ENCODE measurements at places on chromosomes 2 and 18.

DNA sequence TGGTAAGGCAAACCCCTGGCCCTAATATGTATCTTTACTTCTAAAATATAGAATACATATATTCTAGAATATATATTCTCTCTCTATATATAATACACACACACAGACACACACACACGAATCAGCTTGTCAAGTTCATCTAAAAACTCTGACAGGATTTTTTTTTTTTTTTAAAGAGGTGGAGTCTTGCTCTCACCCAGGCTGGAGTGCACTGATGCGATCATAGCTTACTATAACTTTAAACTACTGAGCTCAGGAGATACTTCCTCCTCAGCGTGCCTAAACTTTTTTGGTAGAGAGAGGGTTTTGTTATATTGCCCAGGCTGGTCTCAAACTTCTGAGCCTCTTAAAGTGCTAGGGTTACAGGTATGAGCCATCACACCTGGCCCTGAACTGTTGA is 45.2 kb downstream of the DOK1 start:
- DNase-seq, result no peak

DNA sequence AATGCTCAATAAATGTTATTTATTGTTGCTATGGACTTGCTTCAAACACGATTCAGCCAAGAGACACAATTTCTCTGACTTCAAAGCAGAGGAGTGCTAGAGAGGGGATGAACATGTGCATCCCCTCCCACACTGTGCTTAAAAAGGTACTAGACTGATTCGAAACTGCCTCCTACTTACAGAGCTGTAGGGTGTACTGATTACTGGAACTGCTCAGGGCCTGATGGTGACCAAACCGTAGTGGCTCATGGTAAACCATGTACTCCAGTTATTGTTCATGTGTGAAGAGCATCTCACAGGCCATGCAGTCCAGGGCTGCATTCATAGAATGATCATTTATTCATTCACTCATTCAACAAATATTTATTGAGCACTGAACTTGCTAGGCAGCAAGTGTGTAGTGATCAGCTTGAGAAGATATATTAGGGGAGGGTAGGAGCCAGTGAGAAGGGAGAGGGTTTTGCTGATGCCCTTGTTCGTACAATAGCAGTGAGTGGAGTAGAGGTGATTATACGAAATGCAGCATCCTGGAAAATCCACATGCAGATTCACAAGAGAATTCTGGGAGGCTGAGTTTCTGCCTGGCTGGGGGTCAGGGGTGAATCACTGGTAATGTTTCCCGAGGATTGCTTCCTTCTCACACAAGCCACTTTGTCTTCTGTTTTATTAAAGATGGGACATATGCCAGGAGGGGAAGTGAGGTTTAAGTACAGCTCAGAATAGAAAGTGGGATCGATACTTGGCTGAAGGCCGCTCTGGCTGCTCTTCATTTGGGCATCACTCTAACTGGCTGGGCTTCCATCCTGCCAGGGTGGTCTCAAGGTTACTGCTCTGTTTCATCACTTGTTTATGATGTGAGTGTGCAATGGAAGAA is 245.4 kb downstream of the RAD51AP2 start:
- DNase-seq, result no peak

DNA sequence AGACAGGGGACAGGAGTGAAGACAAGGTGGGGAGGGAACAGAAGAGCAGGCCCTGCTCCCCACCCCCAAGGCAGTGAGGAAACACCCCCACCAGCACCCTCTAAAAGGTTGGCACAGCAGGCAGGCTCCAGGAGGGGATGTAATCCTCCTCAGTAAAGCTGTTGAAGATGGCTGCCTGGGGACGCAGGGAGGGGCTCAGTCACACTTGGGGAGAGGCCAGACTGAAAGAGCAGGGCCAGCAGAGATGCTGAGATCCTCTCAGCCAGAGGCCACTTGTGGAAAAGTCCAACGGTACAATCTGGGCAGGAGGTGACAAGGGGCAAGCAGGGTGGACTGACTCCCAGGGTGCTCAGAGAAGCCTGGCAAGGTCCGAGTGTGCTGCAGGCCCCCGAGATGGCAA is 154.8 kb upstream of the ID2 start:
- no peak for DNase-seq

- DNase-seq, result no peak
Measured at GRCh38 chr2:196244516-196244915, 73.1 kb upstream of the STK17B start.

DNA sequence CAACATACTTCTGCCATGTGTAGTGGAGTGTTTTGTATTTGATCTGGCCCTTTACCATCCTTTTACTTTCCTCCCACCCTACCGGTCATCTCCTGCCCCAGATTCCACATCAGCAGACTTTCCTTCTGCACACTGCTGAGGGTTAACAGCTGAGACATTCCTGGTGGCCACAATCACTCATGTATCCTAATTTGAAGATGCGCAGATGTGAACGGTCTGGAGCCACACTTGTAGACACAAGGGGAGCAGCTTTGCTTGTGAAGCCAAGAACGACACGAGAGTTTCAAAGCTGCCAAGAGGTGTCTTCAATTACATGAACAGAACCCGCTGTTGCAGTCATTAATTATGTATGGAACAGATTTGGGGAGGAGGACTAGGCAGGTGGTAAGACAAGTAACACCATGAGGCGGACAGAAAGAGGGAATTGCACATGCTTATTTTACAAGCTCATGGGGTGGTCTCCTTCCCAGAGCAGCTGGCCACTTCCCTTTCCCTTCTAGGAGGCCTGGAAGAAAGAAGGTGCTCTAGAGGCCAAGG is 260.7 kb upstream of the KLHL29 start:
- DNase-seq, result no peak

DNA sequence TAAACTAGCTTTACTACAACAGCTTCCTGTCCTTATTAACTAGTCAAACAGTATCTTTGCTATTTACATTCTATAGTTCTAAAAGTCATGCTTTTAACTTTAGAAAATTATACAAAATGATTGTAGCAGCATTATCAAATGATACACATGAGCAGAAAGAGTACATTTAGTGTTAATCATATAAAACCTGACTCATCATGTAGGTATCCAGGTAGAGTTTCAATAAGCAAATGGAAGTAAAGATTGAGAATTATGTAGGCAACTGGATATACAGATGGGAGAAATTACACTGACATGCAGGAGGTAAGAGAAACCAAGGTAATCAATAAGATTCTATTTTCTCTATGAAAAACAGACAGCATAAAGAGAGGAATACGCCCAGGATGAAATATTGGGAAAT is 33.8 kb downstream of the TRIP12 start:
- DNase-seq, result no peak

GRCh38 chr2:225334514-225334913 is 65.0 kb upstream of the NYAP2 start:
- no peak for DNase-seq

GRCh38 chr2:189347540-189347939 is 93.7 kb upstream of the WDR75 start:
- no peak for DNase-seq

DNA sequence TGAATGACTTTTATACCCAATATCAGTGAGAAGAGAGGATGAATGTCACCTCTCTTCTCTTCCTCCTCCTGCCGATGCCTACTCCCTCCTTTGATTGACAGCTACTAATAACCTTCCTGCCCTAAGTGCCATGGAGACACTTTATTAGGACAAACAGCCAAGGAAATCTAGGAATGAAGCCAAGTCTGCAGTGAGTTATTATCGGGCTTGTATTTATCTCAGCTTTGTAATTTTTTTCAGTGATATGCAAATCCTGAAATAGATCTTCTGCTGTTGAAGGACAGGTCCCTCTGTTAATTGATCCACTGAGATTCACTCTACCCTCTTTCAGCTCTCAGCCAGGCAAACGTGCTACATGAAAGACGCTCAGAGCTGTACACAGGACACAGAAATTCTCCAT is 686.7 kb downstream of the TMEM182 start:
- DNase-seq, result no peak

- no peak for DNase-seq
Measured at GRCh38 chr2:195677290-195677689, 20.3 kb downstream of the SLC39A10 start.

DNA sequence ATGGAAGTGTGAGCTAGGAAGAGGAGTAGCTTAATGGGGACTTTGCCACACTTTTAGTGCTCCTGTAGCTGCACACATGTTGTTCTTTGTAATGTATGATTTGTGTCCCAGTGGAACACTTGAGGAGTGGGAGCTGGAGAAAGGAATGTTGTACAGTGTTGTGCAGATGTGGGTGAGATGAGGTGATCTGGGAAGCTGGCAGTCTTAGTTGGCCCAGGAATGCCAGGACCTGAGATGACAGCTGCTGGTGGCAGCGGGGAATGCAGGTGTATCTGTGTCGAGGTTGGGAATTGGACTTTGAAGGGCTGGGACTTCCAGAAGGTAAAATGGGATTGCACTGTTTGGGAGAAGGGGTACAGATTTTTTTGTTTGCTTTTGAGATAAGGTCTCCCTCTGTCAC is 23.6 kb downstream of the NEDD4L start:
- DNase-seq, result no peak

DNA sequence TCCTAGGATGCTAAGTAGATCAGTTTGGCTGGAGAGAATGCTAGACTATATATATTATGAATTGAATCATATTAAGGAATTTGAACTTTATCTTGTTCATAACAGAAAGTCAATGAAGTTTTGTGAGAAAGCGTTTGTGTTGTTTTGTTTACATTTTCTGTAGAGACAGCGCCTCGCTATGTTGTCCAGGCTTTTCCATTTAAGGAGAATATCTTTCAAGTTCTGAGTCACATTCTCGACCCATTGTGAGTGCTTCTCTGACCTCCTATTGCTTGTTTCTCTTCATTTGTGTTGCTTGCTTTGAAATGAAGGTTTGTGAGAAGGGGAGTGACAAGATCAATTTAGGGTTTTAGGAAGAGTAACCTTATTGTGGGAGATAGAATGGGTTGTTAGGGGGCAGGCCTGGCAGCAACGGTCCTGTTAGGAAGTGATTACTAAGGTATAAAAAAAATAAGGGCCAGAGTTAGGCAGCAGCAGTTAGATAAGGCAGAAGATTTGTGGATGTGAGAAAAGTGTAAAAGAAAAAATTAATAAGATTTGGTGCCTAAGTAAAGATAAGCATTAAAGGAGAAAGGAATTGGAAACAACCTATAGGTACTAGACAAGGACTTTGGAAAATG is 47.6 kb upstream of the ACVR1 start:
- DNase-seq, result no peak

- no peak for DNase-seq
Measured at GRCh38 chr2:79294994-79295393, 135.4 kb upstream of the REG3A start.

DNA sequence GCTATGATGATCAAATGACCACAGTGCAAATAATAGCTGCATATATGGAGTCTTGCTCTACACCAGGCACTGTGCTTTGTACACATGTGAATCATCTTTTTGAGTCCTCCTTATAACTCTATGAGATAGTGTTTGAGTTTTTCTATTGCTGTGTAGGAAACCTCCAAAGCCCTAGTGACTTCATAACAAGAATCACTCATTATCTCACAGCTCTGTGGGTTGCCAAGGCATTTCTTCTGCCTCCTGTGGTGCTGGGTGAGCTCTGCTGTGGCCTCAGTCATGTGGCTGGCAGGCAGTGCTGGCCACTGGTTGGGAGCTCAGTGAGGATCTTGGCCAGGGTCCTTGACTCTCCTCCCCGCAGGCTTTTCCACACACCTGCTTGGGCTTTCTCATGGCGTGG is 153.4 kb downstream of the CAPN13 start:
- DNase-seq, result no peak

DNA sequence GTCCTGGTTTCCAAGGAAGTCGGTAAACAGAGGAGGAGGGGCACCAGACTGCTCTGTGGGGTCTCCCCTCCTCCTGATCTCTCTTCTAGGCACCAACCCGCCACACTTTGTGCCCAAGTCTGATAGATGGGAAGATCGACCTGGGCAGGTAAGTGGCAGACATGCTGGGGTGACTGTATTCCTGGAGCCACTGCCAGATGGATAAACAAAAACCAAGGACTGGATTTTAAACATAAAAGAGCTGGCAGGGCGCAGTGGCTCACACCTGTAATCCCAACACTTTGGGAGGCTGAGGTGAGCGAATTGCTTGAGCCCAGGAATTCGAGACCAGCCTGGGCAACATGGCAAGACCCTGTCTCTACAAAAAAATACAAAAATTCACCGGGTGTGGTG is 181.2 kb downstream of the ANAPC1 start:
- peak; percentile 55 for DNase-seq

DNA sequence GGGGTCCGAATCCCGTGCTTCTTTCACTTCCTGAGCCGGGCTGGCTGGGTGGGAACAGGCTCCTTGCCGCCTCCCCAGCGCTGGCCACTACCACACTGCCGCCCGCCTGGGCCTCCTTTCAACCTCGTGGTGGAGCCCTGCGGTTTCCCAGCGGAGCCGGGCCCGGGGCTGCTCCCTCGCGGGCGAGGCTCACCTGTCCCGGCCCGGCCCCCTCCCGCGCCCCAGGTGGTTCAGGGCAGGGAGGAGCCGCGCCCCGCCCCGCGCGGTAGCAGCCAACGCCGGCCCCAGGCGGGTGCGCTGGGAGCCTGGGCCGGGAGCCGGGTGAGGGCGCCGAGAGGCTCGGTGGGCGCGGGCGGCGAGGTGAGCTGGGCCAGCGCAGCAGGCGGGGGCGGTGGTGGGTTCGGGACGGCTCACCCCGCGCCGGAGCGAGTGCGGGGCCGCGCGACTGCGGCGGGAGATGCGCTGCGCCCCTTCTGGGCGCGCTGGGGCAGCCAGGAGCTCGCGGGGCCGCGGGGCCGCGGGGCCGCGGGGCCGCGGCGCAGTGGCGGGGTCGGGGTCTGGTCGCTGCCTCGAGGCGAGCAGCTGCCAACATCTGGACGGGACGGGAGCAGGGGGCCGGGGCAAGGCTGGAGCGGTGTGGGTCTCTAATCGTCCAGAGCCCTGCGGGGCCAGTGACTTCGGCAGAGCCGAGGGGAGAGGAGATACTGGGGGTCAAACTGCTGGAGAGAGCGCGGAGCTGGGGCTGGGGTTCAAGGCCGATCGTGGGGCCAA is at the start of gene LYPD6B:
LYPD6B (plus strand) TSS at position 258 of the 771 bp plus-strand sequence. CDS start 92,250 bp downstream, outside the sequence.
- no peak for DNase-seq

GRCh38 chr2:226410247-226410835 is 389.3 kb downstream of the IRS1 start:
- no peak for DNase-seq

GRCh38 chr18:31436825-31437224 is 10.7 kb upstream of the DSG3 start:
- DNase-seq, result no peak

- DNase-seq, result no peak
Measured at GRCh38 chr18:32096946-32097345, 5.3 kb downstream of the RNF138 start.

DNA sequence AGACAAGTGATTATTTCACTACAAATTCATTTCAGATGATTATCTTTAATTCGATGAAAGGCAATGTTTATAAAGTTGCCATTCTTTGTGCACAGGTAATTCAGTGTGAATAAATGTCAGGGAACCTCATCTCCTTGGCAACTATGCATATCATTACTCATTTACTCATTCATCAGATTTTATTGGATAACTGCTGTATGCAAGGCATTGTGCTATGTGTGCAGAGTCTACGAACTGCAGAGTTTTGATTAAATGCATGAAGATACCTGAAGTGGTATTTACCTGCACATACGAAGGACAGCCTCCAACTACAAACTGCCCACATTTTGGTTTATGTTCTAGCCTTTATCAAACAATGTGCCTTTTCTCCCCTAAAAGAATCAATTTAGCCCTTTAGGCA is 3.5 kb downstream of the RND3 start:
- DNase-seq, result no peak

- no peak for DNase-seq
Measured at GRCh38 chr2:150188177-150188576, 299.3 kb downstream of the RND3 start.
